HuH-7 (cell line): ENCODE measurements at places on chromosomes 6 and 20.

- no peak for DNase-seq
Observed at GRCh38 chr6:147709396-147710272, 201.1 kb downstream of the SAMD5 start.

GRCh38 chr6:129753422-129753821 lies 43.4 kb upstream of the ARHGAP18 start:
- DNase-seq, result no peak

- DNase-seq, result no peak
Observed at GRCh38 chr20:2047456-2048092, 53.7 kb upstream of the PDYN start.

GRCh38 chr6:34810936-34811632 lies 19.2 kb downstream of the BLTP3A start:
- DNase-seq, result no peak

DNA sequence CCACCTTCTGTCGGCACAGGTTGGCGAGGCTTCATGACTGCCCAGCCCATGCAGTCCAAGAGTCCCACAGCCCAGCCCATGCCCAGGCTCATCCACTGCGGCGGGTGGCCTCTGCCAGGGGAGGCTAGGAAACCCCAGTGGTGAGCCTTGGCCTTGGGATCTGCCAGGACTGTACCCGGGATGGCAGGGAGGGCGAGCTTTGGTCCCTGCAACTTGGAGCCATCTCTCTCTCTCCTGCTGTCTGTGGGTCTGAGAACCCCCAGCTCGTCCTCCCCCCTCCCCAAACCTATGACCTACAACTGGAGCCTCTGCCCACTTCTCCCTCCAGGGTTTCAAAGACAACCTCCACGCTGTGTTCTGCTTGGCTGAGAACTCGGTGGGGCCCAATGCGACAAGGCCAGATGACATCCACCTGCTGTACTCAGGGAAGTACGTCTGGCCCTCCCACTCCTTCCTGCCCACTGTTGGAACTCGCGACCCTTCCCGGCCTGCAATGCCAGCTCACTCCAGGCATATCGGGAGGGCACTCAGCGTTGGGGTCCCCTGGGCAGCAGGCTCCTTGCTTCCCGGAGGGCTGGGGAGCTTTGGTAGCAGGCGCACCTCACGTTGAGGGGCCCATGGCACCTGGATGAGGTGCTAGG lies 19.7 kb downstream of the NPEPL1 start:
- no peak for DNase-seq

DNA sequence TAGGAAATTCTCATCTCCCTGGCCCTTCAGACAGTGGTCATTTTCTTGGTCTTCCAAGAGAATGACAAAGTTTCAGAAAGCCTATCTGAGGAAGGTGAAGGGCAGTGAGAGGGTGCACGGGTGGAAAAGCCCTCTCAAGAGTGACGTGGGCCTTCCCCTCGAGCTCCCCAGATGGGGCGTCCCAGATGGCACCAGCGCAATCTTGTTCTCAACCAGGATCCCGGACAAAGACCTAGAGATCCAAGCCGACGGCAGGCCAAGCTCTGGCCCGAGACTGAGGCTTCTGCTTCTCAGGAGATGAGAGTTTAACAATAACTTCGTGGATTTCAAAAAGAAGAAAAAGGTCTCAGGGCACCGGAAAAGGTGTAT lies 797 bp upstream of the ZNF133 start:
- DNase-seq, result no peak

DNA sequence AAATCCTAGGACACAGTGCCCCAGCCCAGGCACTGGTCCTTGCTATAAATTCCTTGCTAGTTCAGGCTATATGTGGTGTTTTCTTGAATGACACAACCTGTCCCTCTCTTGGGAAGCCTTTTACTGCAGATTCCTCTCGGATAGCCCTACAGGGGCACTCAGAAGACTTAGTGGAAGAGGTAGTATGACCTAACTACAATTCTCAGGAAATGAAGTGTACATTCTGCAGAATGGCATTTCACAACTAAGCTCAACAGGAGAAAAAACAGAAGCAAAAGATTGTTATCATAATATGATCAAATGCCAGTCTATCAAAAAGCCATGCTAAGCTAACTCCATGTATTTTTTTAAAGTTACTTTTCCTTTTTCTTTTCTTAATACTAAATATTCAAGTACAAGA lies 66.3 kb upstream of the FBXL4 start:
- no peak for DNase-seq

GRCh38 chr20:38471987-38472512 lies 593 bp upstream of the RALGAPB start:
- DNase-seq, result no peak

GRCh38 chr6:140366991-140367390 lies 992.5 kb upstream of the CITED2 start:
- no peak for DNase-seq
